Suppressor macrophage treated with lipopolysaccharide for 4 hours (primary cell): ENCODE measurements at places on chromosomes 5 and 9.

DNA sequence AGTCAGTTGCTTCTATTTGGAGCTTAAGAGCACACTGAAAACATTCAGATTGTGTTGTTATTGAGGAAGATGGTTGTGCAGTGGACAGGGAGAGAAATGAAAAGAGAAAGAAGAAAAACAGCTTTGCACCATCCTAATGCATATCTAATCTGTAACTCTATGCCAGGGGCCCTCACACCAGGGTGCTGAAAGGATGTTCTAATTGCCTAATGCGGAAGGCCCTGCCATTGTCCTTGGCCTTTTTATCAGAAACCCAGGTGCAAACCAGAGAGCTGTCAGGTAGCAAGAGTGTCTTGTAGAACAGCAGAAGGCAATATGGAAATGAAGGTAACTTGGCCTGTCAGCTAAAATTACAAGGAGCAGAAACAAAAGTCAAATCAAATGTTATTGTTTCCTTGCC lies 384.5 kb upstream of the PIK3R1 start:
- DNase-seq = no peak

GRCh38 chr9:137534256-137535119 lies 15.7 kb downstream of the PNPLA7 start:
- DNase-seq = peak; percentile 59

- no peak for DNase-seq
Observed at GRCh38 chr5:95746722-95747679, 15.9 kb downstream of the RHOBTB3 start.

- no peak for DNase-seq
Observed at GRCh38 chr5:53423724-53424123, 56.7 kb upstream of the FST start.
